ENCODE measurements at places on chromosomes 16 and 17. TPM values are rescaled to one million over a fixed set of nuclear protein-coding genes. Genes with fewer than 3 reads are reported as not detected.

GP2 gene
- 31.1 TPM for total RNA-seq

RHBDL3 gene
- 0.53 TPM for total RNA-seq

ATP1B2 gene
- total RNA-seq = 0.54 TPM

WFIKKN1 gene
- 0.80 TPM for total RNA-seq

SYT17 gene
- total RNA-seq = 5.1 TPM

TMEM88 gene
- 2.7 TPM for total RNA-seq

NXPH3 gene
- 0.42 TPM for total RNA-seq

DNA sequence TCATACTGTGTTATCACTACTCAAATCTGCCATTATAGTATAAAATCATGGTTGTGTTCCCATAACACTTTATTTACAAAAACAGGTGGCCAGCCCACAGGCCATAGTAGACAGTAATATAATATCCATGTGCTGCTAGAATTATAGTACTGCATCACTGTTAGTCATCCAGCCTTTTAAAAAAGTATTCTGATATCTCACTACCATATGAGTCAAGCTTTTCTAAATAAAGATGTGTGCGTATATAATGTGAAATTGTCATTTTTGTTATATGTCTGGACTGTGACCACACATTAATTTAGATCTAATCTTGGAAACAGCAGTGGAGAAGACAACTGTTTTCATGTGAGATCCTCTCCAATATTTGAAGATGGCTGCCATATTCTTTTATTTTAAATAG is 1049.1 kb upstream of the GOT2 start:
- no peaks in the 10 kb centered on the region for H3K27me3 ChIP-seq
- DNase-seq = no peak
- H3K4me1 ChIP-seq = no peaks in the 10 kb centered on the region
- no peak overlapping the region for H3K27ac ChIP-seq

- no peaks in the 10 kb centered on the region for H3K27me3 ChIP-seq
- DNase-seq = no peak
- no peaks in the 10 kb centered on the region for H3K4me1 ChIP-seq
- no peak overlapping the region for H3K27ac ChIP-seq
- H3K36me3 ChIP-seq = no peaks in the 10 kb centered on the region
- no peak overlapping the region for H3K4me3 ChIP-seq
Measured at GRCh38 chr17:42221886-42222745, 27.8 kb upstream of the GHDC start.

- DNase-seq = no peak
- no peak overlapping the region for H3K4me3 ChIP-seq
- H3K27ac ChIP-seq = no peak overlapping the region
- H3K36me3 ChIP-seq = no peaks in the 10 kb centered on the region
Measured at GRCh38 chr16:47538472-47538871, 77.3 kb downstream of the PHKB start.

- H3K27me3 ChIP-seq = no peaks in the 10 kb centered on the region
- H3K36me3 ChIP-seq = no peaks in the 10 kb centered on the region
- no peaks in the 10 kb centered on the region for H3K4me1 ChIP-seq
- no peak for DNase-seq
Measured at GRCh38 chr16:1026784-1027500, 45.4 kb downstream of the SOX8 start.

DNA sequence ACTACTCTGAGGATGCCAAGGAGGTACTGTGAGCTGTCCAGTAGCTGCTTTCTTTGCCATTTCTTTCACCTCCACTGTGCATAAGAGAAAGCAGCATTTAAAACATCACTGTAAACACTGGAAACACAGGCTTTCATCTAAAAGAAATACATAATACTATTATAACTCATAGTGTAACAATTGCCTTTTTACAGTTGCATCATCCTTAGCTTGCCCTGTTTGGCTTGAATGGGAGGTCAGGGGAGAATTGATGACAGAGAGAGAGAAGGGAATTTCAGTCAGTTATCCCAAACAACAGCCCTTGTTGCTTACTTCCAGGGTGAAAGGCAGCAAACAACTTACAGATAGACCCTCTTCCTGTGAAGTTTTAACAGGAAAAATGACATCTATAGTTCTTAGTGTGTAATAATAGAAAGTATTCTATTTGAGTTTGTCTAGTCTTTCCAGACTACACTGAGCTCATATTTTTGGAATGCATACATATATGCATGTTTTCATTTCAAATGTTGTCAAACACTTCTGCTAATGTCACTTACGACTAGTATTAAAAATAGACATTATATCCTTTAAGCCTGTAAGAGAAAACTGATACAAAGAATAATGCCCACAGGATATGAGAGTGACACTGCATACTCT is 71.7 kb upstream of the MTMR4 start:
- H3K27me3 ChIP-seq = no peaks in the 10 kb centered on the region
- no peak for DNase-seq
- H3K27ac ChIP-seq = no peak overlapping the region
- H3K4me1 ChIP-seq = no peaks in the 10 kb centered on the region
- no peak overlapping the region for H3K4me3 ChIP-seq

- no peak overlapping the region for H3K4me3 ChIP-seq
- no peaks in the 10 kb centered on the region for H3K4me1 ChIP-seq
- H3K36me3 ChIP-seq = no peaks in the 10 kb centered on the region
- no peak for DNase-seq
- no peaks in the 10 kb centered on the region for H3K27me3 ChIP-seq
- no peak overlapping the region for H3K27ac ChIP-seq
Measured at GRCh38 chr17:49633250-49633649, 44.6 kb downstream of the SPOP start.

GRCh38 chr17:70345061-70345460 is 175.7 kb downstream of the KCNJ2 start:
- no peaks in the 10 kb centered on the region for H3K27me3 ChIP-seq
- H3K4me3 ChIP-seq = no peak overlapping the region
- H3K4me1 ChIP-seq = no peaks in the 10 kb centered on the region
- H3K36me3 ChIP-seq = no peaks in the 10 kb centered on the region
- DNase-seq = no peak
- H3K27ac ChIP-seq = no peak overlapping the region

DNA sequence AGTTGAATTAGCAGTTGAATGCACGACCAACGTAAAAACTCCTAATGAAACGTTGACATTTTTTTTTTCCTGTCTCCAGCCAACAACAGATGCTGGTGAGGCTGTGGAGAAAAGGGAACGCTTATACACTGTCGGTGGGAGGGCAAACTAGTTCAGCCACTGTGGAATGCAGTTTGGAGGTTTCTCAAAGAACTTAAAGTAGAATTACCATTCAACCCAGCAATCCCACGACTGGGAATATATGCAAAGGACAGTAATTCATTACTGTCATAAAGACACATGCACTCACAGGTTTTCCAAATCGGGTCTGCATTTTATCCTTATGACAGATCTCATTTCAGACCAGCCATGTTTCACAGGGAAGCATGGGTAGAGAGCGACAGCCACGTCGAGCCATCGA is 3.5 kb upstream of the WFDC1 start:
- H3K4me3 ChIP-seq = no peak overlapping the region
- H3K4me1 ChIP-seq = peaks cover 10% of the 10 kb centered on the region
- no peak overlapping the region for H3K27ac ChIP-seq

GRCh38 chr16:3075523-3075915 is 10.1 kb downstream of the IL32 start:
- H3K4me3 ChIP-seq = no peak overlapping the region
- H3K4me1 ChIP-seq = no peaks in the 10 kb centered on the region
- DNase-seq = no peak
- no peaks in the 10 kb centered on the region for H3K27me3 ChIP-seq
- peak overlapping the region; percentile 40 for H3K27ac ChIP-seq

DNA sequence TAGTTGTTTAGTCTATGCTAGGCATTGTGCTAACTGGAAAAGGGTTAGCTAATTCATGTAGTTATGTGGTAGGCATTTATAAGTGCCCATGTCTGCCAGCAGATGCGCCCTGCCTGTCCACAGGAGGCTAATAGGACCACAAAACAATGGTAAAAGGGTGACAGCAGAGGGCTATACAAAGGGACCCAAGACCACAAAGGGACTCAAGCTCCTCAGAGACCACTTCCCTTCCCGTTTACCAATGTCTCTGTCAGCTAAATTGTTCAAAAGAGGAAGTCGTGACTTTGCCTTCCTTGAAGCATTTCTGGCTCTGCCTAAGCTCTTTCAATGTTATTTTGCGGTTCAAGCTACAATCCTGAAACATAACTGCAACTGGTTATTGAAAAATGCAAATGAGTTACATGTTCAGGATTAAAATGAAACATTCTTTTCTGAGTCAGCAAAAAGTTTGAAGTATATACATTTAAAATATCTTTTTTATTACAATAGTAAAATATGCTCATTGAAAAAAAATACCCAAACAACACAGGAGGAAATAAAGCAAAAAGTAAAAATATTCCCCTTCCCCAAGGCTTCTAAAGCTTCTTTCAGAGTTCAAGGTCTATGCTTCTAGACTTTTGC is 149.2 kb downstream of the MAF start:
- H3K27ac ChIP-seq = no peak overlapping the region
- no peaks in the 10 kb centered on the region for H3K36me3 ChIP-seq
- H3K27me3 ChIP-seq = no peaks in the 10 kb centered on the region
- no peak overlapping the region for H3K4me3 ChIP-seq
- no peaks in the 10 kb centered on the region for H3K4me1 ChIP-seq

DNA sequence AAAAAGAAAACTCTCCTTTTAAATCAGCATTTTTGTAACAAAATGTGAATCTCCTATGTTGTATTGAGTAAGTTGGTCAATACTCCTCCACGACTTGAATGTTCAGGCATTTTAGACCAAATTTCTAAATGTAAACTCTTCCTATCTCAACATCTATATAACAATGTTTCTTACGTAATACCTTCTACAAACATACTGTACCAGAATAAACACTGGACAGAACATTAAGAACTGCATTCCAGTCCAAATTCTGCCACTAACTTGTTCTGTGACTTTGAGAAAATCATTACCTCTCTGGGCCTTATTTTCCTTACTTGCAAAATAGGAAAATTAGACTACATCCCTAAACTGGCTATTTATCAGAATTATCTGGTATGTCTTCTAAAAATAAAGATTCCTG is 40.1 kb downstream of the AKAP10 start:
- H3K27ac ChIP-seq = no peak overlapping the region
- no peaks in the 10 kb centered on the region for H3K27me3 ChIP-seq
- no peaks in the 10 kb centered on the region for H3K4me1 ChIP-seq
- peaks cover 5% of the 10 kb centered on the region for H3K36me3 ChIP-seq

DNA sequence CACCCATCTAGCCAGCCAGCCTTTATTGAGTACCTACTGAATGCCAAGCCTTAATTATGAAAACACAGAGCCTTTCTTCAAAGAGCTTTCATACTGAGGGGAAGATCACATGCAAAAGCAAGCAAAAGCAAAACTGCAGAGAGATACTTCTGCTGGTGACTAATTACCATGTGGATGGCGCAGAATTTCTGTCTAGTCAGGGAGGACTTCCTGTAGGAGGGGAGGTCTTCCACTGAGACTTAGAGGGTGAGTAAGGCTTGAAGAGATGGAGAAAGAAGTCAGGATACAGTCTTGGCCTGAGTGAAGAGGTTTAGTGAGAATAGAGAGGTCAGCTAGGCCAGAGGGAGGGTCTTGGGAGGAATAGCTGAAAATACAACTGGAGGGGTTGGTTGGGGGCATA is 53.9 kb upstream of the CCL2 start:
- H3K4me1 ChIP-seq = no peaks in the 10 kb centered on the region
- H3K36me3 ChIP-seq = no peaks in the 10 kb centered on the region
- no peaks in the 10 kb centered on the region for H3K27me3 ChIP-seq
- H3K27ac ChIP-seq = no peak overlapping the region
- H3K4me3 ChIP-seq = no peak overlapping the region
- DNase-seq = no peak

GRCh38 chr17:73609060-73609459 is 35.2 kb downstream of the SDK2 start:
- no peaks in the 10 kb centered on the region for H3K27me3 ChIP-seq
- H3K36me3 ChIP-seq = no peaks in the 10 kb centered on the region
- no peak overlapping the region for H3K27ac ChIP-seq
- H3K4me1 ChIP-seq = no peaks in the 10 kb centered on the region

DNA sequence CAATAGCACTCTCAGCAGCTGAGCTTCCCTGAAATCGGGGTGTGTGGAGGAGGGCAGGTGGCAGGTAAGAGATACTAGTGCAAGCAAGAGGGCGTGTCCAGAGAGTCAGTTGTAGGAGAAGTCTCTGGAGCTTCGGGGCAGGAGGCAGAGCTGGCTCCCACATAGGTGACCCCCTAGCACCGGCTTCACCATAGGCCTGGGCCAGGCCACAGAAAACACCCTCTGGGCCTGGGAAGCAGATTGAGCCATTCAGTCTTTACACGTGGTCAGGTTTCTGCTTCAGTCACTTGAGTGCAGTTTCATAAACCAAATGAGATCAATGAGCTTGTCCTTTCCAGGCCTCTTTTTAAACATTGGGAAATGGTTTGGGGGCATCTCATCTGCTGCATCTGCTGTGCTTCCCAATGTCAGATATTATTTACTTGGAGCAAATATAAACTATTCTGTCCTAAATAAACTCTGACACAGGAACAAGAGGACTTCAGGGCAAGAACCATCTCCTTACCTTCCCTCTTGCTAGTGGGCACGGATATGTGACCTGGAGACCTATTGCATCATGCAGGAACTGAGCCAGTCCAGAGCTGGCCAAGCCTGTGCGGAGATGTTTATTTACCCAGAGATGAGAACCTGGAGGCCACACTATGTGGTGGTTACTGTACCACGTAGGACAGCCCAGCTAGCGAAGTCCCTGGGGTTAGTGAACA is 16.1 kb downstream of the CCR7 start:
- H3K36me3 ChIP-seq = no peaks in the 10 kb centered on the region
- H3K4me1 ChIP-seq = no peaks in the 10 kb centered on the region
- peak overlapping the region; percentile 47 for H3K27ac ChIP-seq
- no peak overlapping the region for H3K4me3 ChIP-seq
- DNase-seq = peak; percentile 35

Measured in colonic mucosa (tissue), 4 donors.